ENCODE measurements at places on chromosomes 1 and 21.
A peak's percentile ranks its signal among the peaks of the same experiment; 100 is the strongest.

- DNase-seq: peak; percentile 86
Observed at GRCh38 chr1:20281801-20282200, 8.9 kb upstream of the VWA5B1 start.

DNA sequence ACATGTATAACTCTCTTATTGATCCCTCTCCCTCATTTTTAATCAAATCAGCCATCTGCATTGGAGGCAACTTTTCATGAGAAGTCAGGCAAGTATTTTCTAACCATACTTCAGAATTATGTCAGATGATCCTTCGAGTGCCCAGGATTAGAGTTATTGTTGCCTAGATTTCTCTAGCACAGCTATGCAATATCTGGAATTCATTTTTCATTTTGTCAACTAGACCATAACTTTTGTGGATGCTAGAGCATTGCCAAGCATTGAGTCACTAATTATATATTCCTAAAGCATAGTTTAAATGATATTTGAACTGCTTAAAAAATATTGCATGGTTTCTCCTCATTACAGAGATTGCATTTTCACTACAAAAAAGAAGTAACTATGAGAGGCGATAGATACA is 21.2 kb downstream of the HFM1 start:
- peak; percentile 45 for DNase-seq

- DNase-seq: no peak
Observed at GRCh38 chr1:2554621-2555387, 1.4 kb upstream of the TNFRSF14 start.

DNA sequence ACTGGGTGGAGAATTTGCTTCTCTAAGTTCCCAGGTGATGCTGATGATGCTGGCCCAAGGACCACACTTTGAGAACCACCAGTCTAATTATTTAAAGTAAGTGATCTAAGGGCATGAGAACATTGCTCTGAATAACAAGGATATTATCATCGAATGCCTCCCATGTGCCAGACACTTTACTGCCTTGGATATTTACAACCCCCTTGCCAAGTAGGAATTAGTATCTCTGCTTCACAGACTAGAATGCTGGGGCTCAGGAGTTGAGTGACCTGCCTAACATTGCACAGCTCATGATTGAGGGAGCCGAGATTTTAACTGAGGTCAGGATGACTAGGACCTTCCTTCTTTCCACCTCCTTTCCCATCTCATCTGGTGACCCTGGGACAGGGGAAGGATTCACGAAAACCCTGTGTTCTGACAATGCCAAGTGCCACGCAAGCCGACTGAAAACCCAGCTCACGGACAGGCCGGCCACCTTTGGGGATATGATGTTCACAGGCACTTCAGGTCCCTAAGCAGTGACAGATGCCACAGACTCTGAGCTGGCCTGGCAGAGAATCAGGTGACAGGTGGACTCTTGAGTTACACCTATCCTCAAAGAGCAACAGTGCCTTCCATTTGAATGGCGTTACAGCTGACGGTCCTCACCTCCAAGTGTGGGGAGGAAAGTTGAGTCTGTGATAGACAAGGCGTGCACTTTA is 230.7 kb downstream of the TOMM20 start:
- no peak for DNase-seq
